ENCODE measurements at places on chromosomes 12 and 14. TPM values are rescaled to one million over a fixed set of nuclear protein-coding genes. Genes with fewer than 3 reads are reported as not detected.

- DNase-seq, result no peak
These were observed 50.1 kb downstream of the ANAPC7 start for GRCh38 chr12:110353211-110353965.

DNA sequence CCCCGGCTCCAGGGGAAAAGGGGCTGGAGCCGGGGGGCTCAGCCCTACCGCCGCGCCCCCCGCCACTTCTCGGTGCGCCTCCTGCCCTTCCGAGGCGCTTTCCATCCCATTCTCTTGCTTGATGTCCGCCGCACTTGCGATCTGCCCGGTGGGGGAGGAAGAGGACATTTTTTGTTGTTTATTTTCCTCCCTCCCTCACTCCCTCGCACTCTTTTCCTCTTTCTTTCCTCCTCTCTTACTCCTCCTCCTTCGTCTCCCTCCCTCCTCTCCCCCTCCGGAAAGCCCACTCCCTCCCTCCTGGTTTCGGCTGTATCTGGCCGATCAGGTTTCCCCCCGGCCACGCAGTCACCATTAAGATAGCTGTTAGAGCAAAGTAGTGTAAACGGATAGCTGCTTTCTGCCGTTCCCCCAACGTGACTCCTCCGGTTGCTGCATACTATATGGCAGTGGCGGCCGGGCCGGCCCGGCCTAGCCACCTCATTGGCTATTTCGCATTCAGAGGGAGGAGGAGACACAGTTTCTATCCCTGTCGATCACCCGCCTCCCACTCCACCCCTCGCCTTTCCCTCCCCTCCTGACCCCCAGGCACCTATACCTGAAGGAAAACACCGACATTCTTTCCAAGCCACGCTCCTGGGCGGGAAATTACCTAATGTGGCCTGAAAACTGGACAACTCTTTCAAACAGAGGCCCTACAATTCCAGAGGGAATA, at the start of gene SIX4:
Gene SIX4 (minus strand): TSS at position 445 of the 712 bp plus-strand sequence. CDS start 277 bp downstream, at position 168.
- DNase-seq, result peak; percentile 62

DNA sequence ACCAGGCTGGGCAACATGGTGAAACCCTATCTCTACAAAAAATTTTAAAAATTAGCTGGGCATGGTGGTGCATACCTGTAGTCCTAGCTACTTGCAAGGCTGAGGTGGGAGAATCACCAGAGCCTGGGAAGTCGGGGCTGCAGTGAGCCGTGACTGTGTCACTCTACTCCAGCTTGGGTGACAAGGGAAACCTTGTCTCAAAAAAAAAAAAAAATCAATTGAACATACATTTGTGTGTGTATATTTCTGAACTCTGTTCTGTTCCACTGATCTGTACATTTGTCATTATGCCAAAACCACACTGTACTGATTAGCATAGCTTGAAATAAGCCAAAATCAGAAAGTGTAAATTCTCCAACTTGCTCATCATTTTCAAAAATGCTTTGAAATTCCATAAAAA, 254.6 kb downstream of the SOX5 start:
- no peak for DNase-seq

GRCh38 chr12:24280056-24280842, 330.8 kb upstream of the SOX5 start:
- DNase-seq, result no peak

DNA sequence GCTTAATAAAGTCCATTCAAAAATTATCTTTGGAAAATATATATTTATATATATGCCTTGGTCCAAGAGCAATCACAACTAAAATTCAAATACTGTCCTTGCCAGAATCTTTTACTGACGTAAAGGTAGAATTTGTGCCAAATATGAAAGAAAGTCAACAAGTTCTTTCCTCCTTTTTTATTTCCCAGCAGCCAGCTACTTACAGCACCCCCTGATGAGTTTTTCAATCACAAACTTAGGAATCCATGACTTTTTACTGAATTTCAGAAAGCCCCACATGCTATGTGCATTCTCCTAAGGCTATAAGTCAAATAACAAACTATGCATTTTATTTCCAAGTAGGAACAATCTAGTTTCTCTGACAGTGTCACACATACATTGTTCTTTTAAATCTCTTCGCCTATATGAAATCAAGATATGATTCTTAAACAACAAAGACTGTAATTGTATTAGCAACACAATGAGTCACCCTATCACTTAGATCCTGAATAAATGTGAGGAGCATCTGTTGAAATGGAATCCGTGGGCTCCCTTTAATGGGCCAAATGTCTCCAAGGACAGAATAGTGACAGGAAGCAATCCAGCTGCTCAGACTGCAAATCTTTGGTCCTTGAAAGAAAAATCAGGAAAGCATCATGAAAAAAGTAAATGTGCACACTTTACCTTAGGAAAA, 271.4 kb downstream of the DUSP6 start:
- DNase-seq, result no peak

- DNase-seq, result no peak
These were observed 4.7 kb upstream of the PCED1B start for GRCh38 chr12:47074757-47075156.

DNA sequence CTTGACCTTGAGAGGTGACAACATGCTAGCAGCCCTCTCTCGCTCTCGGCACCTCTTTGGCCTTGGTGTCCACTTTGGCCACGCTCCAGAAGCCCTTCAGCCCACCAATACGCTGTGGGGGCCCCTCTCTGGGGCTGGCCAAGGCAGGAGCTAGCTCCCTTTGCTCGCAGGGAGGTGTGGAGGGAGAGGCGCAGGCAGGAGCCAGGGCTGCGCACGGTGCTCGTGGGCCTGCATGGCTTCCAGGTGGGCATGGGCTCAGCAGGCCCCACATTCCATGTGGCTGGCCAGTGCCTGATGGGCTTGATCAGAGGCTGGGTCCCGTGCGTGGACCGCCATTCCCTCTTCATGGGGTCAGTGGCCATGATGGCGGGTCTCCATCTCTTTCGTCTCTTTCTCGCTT, 1237.0 kb upstream of the USP15 start:
- no peak for DNase-seq

- no peak for DNase-seq
These were observed 2.6 kb downstream of the FBRSL1 start for GRCh38 chr12:132492522-132492921.

- DNase-seq, result no peak
These were observed 28.3 kb downstream of the PITPNM2 start for GRCh38 chr12:123122626-123123025.

- DNase-seq, result no peak
These were observed at the start of gene DTX3 for GRCh38 chr12:57604454-57604991. Gene DTX3 (plus strand): TSS chr12:57604824. CDS start chr12:57606518, 1,694 bp downstream.

DNA sequence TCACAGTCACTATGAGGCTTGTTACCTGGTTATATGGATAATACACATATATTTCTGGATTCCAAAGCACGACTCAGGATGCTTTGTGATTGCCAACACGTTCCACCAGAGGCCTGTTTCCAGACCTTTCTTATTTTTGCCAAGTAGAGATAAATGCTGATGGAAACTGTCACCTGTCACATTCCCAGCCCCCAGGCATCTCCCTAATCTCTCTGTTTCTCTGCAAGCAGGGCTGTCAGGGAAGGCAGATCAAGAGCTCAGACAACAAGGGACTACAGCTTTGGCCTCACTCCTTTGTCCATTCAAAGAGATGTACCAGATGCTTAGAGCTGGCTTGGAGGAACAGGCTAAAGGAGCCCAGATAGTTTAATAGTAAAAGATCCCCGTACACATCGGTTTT, 21.8 kb upstream of the DDHD1 start:
- no peak for DNase-seq

DNA sequence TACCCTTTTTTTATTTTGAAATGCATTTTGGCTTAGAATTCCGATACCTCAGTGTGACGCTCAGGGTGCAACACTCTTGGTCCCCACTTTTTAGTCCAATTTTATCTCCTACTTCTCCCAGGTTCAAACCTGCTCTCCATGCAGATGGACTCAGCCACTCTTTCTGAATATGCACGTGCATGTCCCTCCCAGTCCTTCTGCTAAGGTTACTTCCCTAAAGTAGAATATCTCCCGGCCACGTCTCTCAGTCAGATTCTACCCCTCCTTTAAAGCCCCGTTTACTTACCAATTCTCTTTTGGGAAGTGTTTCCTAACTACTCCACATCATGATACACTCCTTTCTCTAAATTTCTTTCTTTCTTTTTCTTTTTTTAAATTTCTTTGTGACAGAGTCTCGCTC, 15.5 kb upstream of the PARP11 start:
- DNase-seq, result no peak

GRCh38 chr12:92438641-92439419, 264.0 kb upstream of the PLEKHG7 start:
- no peak for DNase-seq

DNA sequence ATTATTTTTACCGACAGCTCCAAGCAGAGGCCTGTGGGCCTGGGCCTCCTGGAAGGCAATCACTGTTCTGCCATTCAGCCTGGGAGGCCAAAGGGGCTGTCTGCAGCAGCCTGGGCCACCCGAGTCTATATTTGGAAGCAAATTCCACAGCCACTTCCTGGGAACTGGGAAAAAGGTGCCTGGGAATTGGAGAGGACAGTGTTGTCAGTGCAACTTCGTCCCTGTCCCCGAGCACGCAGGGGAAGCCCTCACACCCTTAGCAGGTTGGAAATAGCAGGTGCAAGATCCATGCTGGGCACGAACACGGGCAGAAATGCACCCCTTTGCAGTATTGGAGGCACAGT, 9.6 kb upstream of the TBX5 start:
- DNase-seq, result no peak

DNA sequence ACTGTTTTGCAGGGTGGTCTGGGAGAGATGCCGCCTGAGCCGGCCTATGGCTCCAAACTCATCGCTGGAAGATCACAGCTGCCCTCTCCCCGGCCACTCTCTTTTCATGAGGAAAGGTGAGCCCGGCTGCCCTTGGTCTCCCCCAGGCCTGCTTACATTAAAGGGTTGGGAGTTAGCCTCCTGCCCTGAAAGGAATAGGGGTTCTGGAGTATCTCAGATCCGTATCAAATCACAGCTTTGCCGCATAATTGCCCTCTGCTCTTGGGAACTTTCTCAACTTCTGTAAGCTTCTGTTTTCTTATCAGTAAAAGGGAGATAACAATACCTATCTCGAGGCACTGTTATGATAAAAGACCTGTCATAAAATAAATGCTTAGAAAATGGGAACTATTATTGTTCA, 17.6 kb downstream of the PHLDA1 start:
- DNase-seq, result no peak

DNA sequence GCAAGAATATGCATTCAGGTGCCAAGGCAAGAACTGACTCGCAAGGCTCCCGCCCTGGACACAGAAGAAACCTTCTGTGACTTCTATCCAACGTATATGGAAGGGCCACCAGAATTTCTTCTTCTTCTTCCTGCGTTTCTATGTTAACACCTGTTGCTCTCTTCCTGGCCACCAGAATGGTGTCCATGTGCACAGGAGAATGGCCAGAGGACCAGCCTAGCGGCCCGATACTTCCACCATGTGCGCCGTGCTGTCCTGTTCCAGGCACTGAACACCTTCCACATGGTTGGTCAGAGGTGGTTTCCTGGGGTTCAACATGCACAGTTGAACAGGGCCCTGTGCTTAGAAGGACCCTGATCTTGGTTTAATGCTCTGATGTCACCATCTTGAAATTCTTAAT, 455.8 kb downstream of the BCL11B start:
- no peak for DNase-seq

DNA sequence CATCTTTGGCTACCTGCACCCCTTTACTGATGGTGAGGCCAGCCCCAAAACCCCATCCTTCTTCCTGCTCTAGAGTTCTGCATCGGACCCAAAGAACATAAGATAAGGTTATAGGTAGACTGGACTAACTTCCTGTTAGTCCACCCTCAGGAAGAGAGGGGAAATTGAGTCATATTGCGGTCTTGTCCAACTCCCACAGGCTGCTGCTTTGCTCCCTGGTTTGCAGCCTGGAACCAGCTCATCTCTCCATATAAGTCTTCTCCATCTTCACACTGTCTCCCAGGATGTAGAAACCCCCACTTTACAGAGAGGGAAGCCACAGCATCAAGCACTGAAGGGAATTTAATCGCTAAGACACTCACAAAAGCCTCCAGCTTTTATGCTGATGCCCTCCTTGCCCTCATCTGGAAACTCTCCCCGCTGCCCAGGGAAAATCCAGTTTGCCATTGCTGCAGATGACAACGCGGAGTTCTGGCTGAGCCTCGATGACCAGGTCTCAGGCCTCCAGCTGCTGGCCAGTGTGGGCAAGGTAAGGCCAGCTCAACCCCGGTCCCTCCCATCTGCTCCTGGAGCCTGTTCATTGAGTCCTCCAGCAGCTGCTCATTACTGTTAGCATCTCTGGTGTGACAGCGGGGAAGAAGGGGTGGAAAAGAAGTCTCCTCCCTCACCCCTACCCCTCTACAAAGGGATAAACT, 85.3 kb downstream of the B4GALNT3 start:
- no peak for DNase-seq

DNA sequence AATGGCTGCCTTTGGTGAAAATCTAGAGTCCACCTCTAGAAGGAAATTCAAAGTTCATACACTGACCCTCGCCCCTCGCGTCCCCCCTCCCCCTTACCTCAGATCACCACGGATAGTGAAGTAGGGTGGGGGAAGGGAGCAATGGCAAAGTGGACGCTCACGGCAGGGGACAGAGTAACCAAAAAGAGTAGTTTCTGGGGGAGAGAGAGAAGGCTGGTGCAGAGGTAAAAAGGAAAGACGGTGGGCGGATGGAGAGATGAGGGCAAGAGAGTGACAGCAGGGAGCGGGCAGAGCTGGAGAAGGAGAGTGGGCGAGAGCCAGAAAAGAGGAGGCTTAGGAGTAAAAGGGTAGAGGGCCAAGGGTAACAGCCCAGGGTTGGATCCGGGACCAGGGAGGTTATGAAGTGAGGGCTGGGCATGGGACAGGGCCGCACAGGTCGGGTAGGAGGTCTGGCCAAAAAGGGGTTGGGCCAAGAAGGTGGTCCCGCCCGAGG, 423 bp downstream of the ALDH6A1 start:
- no peak for DNase-seq

GRCh38 chr12:126663304-126664094, 1598.3 kb downstream of the AACS start:
- DNase-seq, result no peak

DNA sequence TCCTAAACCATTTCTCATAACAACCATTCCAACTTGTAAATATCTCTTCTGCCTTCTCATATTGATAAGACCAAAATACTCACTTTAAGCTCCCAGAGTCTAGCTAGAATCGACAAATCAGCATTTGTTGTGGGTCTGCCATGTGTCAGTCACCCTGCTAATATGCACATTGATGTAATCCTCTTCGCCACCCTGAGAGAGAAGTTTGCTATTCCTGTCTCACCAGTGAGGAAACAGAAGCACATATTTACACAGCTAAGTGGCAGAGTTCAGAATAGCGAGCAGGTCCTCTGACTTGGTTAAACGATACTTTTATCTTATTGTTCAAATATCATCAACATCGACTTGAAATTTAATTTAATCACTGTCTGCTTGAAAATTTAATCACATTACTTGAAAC, 142.1 kb downstream of the ANO4 start:
- DNase-seq, result no peak

Gene OVCH1
- total RNA-seq, result 0.37 TPM

Gene SPIC
- 0.42 TPM for total RNA-seq

Gene TSHR
- 1.1 TPM for total RNA-seq

Gene IFI27L2
- 16.6 TPM for total RNA-seq

Gene HOXC6
- total RNA-seq, result 1.5 TPM

Gene RIMBP2
- 2.7 TPM for total RNA-seq

Gene KCNH5
- 6.7 TPM for total RNA-seq

Gene C12orf54
- 1.5 TPM for total RNA-seq

Gene SERPINA1
- total RNA-seq, result 1.9 TPM

Gene PPM1A
- total RNA-seq, result 75.9 TPM

Gene PRB2
- total RNA-seq, result not detected

Gene ZFHX2
- total RNA-seq, result 0.32 TPM

Gene POLE2
- 25.5 TPM for total RNA-seq

Gene TSPAN11
- 18.3 TPM for total RNA-seq

Gene KRT3
- not detected for total RNA-seq
